Aorta (tissue), 5 donors: ENCODE measurements at places on chromosomes 7 and 10. TPM values are rescaled to one million over a fixed set of nuclear protein-coding genes. Genes with fewer than 3 reads are reported as not detected.

- no peak for DNase-seq
- H3K36me3 ChIP-seq, result no peaks in the 10 kb centered on the region
- H3K4me1 ChIP-seq, result no peaks in the 10 kb centered on the region
- H3K4me3 ChIP-seq, result no peak overlapping the region
These were observed 28.1 kb upstream of the NAMPT start for GRCh38 chr7:106312906-106313305.

- DNase-seq, result no peak
- H3K36me3 ChIP-seq, result no peaks in the 10 kb centered on the region
- H3K4me3 ChIP-seq, result no peak overlapping the region
- no peak overlapping the region for H3K27ac ChIP-seq
- H3K27me3 ChIP-seq, result no peaks in the 10 kb centered on the region
These were observed 8.7 kb downstream of the TNRC18 start for GRCh38 chr7:5414916-5415315.

DNA sequence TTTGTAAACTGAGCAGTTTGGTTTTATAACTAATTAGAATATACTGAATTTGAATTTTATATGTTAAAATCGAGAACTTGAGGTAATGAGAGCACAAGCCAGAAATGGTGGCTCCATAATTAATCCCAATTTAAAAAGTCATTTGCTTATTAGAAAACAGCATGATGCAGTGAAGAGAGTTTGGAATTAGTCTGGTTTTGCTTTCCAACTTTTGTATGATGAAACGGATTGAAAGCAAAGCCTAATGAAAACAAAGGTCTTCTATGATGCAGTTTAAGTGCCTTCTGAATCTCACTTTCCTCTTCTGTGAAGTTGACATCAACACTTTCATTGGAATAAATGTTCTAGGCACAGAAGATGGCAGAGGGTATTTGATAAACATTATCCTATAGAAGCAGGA is 89.4 kb downstream of the SORCS1 start:
- no peak overlapping the region for H3K27ac ChIP-seq
- no peaks in the 10 kb centered on the region for H3K27me3 ChIP-seq
- no peak overlapping the region for H3K4me3 ChIP-seq

- DNase-seq, result no peak
- H3K36me3 ChIP-seq, result no peaks in the 10 kb centered on the region
- no peak overlapping the region for H3K27ac ChIP-seq
These were observed 629.0 kb upstream of the DPP6 start for GRCh38 chr7:153423210-153423590.

DNA sequence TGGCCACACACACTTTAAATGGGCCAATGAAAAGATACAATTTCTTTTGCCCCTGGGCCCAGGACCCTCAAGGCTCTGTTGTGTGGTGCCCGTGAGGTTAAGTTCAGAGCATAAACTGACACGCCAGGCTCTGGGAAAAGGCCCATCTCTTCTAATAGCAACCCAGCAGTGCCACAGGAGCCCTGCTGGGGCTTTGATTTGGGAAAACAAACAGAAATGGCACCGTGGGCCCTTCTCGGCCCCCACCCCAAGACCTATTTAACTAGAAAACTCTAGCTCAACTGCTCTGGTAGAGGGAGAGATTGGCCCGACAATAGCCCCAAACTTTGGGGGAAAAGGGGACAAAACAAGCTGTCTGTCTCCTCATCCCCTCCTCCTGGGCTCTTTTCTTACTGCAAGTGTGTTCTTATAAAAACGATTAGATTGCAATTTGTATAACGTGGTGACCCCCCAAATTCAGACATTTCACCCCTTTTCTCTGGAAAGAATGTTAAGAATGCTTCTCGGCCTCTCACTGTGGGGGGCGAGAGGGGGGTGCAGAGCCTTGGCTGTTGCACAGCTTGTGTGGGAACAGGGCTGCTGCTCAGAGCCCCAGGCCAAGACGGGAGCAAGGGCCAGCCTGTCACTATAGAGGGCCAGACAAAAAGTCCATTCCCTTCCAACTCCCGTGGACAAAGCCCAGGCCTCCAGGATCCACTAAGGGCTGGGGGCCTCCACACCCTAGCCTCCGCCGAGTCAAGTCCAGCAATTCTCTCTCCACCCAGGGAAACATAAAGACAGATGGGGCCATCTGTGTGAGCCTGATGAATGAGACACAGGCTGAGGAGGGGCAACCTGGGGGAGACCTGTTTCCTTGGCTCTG is 26.8 kb downstream of the DPCD start:
- no peak overlapping the region for H3K4me3 ChIP-seq
- DNase-seq, result no peak
- no peak overlapping the region for H3K27ac ChIP-seq
- no peaks in the 10 kb centered on the region for H3K27me3 ChIP-seq

DNA sequence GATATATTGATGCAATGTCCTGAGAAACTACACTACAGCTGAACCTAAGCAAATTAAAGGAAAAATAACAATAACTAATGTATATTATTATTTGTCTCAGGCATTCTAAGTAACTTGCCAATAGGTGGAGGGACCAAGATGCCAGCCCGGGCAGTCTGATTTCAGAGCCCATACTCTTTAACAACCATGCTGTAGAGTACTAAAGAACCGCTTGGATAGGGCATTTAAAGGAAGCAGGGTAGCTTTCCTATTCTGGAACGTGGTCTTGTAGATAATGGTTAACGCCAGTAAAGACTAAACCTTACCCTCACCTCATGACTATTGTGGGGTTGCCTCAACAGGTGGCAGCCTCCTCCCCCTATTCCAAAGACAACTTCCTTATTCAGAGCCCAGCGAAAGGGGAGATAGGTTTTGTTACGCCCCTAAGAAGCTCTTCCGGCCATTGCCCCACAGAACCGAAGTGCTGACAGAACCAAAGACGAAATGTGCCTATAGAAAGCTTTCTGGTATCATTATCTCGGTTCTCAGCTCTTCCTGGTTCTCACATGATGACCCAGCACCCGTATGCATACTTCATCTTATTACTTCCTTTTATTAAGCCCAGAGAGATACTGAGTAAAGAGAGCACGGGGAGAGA is 707 bp upstream of the C1GALT1 start:
- no peaks in the 10 kb centered on the region for H3K27me3 ChIP-seq
- H3K4me3 ChIP-seq, result peak overlapping the region; percentile 87
- H3K27ac ChIP-seq, result peak overlapping the region; percentile 94

Gene STRIP2
- 0.58 TPM for total RNA-seq

Gene NRF1
- 23.4 TPM for total RNA-seq

Gene TMEM225B
- 1.7 TPM for total RNA-seq

Gene PCLO
- 1.2 TPM for total RNA-seq
